ENCODE measurements at places on chromosomes 4 and X.

DNA sequence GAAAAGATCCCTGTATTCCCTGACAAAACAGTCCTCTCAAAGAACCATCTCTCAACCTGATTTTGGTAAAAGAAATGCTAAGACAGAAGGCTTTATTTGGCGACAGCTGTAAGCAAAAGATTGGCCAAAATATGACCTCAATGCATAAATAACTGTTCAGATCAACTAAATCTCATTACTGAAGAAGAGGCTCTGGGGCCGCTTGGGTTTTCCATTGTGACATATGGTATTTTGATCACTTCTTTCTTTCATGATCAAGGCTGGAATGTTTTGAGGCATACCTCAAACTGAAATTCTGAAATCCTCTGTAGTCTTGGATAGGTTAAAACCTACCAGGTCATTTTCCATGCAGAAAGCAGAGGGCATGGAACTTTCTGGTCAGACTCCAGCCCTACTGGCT, 106.3 kb downstream of the C4orf51 start:
- no peak for DNase-seq

- no peak for DNase-seq
Observed at GRCh38 chr4:47071901-47072341, 40.6 kb downstream of the GABRB1 start.

GRCh38 chr4:11429699-11430045, 978 bp upstream of the HS3ST1 start:
- DNase-seq: no peak

GRCh38 chr4:85696661-85697060, 221.7 kb downstream of the ARHGAP24 start:
- DNase-seq: no peak

DNA sequence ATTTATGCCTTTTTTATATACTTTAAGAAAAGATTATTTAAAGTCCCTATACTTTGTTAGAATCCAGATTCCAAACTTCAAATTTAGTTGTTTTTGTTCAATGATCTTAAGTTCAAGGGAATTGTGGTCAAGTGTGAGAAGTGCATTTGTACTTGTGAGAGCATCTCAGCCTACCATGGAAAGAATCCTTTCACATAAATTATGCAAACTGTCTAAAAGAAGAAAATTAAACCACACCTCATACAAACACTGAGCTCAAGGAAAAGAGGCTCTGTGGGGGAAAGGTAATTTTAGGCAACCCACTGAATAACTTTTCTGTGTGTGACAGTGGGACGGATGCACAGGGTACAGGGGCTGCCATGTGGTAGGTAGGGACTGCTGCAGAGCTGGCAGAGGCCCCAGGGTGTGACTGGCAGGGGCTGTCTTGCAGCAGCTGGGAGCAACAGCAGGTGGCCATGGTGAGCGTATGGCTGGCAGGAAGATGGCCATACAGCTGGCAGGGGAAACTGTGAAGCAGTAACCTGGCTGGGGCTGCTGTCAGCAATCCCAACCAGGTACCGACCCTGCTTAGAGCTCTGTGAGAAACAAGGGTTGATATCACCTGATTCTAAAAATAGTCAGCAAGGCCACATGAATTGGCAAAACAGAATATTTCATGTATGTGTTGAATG, 130.6 kb downstream of the UGT8 start:
- DNase-seq: no peak

DNA sequence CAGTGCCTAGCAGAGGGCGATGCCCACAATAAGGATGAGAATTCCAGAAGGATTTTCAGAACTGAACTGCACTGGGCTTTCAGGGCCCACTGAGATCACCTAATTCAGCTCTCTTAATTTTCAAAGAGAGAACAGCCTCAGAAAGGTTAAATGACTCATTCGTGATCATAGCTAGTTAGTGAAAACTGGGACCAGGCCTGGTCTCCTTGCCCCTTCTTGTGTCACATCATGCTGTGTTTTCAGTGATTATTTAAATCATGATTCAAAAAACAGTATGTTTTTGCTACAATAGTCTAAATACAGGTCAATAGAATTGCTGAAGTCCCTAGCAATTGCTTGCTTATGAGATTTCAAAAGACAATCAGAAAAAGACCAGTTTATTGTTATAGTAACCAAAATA, 136.4 kb upstream of the PLAC1 start:
- no peak for DNase-seq

DNA sequence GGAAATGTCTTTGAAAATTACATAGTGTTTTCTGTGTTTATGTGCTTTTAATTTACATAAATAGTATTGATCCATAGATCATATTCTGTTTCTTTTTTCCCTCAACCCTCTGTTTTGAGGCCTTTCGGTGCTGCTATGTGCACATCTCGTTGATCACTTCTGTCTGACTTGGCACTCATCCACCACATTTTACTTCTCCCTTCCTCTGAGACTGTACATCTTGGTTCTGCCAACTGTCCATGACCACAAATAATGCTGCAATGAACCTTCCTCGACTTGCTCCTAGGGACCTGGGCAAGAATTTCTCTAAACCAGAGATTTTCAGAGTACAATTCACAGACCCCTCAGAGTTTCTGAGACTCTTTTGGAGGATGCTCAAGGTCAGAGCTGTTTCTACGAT, 74.4 kb downstream of the RTL5 start:
- no peak for DNase-seq

DNA sequence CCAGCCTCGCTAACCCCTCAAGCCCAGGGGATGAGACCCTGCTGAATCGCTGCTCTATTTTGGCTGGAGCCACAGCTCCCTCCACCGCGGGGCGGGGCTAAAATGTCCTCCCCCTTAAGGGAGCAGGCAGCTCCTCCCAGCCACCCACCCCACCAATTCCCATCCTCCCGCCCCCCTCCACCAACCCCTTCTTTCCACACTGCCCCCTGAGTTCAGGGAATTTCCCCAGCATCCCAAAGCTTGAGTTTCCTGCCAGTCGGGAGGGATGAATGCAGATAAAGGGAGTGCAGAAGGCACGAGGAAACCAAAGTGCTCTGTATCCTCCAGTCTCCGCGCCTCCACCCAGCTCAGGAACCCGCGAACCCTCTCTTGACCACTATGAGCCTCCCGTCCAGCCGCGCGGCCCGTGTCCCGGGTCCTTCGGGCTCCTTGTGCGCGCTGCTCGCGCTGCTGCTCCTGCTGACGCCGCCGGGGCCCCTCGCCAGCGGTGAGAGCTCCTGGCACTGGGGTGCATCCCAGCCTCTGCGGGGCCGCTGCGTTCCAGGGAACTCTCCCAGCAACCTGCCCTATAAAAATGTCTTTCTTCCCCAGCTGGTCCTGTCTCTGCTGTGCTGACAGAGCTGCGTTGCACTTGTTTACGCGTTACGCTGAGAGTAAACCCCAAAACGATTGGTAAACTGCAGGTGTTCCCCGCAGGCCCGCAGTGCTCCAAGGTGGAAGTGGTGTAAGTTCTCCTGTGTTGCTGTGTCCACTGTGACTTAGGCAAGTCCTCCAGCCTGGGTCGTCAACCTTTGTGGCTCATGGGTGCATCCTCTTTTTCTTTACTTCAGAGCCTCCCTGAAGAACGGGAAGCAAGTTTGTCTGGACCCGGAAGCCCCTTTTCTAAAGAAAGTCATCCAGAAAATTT, at the start of gene CXCL6:
Gene CXCL6 (plus strand): TSS at position 306 of the 907 bp plus-strand sequence. CDS start 73 bp downstream, at position 379.
- no peak for DNase-seq

GRCh38 chr4:135411251-135411650, 1209.7 kb upstream of the PABPC4L start:
- DNase-seq: no peak

DNA sequence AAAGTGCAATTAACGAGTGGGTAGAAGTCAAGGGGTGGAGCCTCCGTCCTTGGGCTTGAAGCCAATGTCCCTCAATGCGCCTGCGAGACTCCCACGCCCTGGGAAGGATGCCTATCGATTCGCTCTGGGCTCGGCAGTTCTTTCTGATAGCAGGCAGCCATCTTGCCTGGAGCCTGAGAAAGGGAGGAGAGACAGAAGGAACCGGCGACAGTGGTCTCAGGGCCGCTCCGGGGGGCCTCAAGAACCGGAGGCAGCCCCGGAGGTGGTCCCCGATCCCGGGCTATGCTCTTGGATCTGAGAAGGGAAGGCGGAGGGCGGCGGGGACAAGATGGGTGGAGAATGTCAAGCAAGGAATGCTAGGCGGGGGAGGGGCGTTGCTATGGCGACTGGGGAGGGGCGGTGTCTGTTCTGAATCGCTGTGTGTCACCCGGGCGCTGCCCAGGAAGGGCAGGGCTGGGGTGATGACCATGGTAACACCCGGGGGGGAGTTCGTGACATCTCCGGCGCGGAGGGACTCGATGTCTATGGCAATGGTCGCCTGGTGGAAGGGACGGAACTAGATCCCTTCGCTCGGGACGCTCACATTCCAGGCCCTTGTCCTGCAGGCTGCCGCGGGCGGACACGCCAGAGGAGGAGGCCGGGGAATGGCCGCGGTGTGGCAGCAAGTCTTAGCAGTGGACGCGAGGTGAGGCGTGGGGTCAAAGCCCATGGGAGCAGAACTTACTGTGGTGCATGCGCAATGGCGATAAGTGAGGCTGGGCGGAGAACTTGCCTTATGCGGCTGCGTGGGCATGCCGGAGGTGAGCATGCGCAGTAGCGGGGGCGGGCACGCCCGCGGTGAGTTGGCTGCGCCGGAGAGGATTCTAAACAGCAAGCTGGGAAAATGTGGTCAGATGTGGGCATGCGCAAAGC, at the start of gene WDR13:
Gene WDR13 (plus strand): TSS at position 140 of the 912 bp plus-strand sequence. CDS start 505 bp downstream, at position 645.
- DNase-seq: peak; percentile 71

- DNase-seq: no peak
Observed at GRCh38 chr4:85779165-85779564, 304.2 kb downstream of the ARHGAP24 start.

- no peak for DNase-seq
Observed at GRCh38 chrX:20061855-20062254, 54.9 kb downstream of the MAP7D2 start.

DNA sequence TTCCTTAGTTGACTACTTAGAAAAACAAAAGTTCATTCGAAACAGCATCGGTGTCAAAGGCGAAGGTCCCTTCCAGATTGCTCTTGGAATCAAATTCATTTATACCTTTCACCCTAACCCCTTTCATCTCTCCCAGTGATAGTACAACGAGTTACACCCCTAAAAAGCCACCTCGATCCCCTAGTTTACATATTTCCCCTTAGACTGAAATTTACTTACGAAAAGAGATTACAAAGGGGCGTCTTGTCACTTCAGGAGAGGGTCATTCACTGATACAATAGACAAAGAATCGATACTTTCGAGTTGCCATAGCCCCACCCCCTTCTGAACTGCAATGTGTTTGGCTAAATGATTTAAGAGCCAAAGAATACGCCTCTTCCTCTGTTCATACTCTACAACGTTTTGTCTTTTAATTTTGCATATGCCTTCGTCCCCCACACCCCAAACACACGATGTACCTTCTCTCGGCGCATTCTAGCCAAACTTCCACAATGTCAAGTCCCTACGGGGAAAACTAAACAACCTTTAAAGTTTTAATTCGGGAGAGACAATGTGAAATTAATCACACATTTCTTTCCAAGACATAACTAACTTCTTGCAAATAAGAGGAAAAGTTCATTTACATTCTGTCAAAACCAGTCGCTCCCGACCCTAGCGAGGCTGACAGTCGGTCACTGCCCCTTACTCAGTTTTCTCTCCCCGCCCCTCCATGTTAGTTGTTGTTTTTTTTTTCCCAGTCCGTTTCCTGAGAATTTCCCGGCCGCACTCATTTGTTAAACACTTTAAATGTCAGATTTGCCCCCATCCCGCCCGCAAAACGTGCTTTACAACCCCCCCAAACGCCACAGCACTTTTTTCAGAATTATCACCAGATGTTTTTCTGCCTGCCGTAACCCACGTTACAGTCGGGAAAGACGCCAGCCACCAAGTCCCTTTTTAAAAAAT, 88.6 kb downstream of the HPRT1 start:
- no peak for DNase-seq

DNA sequence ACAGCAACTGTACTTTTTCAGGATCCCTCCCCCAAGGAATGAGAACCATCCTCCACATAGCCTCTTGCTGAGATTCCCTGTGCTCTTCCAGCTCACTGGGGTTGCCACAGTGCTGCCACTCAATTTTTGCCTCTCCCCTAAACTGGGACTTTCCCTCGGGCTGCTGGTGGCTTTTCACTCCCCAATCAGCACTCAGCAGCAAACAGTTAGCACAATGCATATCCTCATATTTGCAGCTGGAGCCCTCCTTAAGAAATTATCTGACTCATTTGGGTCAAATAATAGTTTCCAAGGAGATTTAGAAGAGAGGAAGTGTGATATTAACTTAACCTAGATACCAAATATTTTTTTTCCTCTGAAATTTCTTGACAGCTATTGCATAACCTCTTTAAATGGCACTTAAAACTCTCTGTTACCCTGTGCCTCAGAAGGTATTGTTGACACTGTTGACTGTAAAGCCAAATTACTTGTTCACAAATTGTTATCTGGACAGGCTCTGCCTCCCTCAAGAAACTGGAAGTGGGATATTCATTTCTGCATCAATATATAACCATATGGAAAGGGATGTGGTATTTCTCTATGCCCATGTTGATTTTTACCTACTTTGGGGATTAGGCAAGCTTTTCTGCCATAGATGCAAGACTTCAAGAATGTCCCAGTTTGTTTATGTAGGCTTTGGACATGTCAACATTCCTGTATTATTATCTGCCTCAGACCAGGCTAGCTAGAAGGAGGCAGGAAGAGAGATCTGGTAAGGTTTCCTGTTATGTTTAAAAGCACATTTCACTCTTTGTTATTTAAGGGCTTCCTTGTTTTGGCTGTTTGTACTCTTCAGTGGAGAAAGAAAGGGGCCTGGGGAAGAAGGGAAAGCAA, 58.0 kb downstream of the SEPTIN11 start:
- no peak for DNase-seq

- no peak for DNase-seq
Observed at GRCh38 chrX:106692425-106693065, 34.0 kb upstream of the RNF128 start.

GRCh38 chr4:142316025-142316424, 530.1 kb downstream of the INPP4B start:
- DNase-seq: no peak

- DNase-seq: no peak
Observed at GRCh38 chrX:19100586-19100985, 21.7 kb downstream of the ADGRG2 start.

DNA sequence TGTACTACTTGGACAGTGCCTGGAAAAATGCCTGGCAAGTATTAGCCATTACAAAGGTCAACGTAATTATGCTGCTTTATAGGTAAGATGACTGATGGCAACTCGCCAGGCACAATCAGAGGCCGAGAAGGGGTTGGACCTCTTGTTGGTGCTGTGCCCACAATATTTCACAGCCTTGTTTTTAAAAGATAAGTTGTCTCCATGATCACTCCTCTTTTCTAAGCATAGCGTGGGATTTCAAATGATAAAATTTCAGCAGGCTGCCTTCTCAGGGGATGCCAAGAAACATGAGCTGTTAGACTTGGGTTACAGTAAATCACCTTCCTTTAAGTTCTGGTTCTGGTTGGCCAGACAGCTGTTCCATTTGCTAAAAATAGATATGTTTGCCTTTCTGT, 26.9 kb downstream of the HOPX start:
- DNase-seq: no peak

DNA sequence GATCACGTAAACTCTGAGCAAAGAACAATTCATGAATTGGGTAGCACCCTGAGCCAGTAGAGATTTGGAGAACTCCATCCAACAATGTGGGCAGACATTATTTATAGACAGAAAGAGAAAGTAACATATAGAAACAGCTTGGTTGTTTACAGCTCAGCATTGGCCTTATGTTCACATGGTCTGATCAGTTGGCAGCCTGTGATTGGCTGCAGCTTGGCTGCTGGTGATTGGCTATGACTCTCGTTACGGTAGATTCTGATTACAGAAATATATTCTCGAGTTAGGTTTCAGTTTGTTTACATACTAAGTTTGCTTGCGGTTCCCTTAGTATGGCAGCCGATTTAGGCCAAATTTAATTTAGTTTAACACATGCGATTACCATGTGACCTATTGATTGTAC, 663.4 kb downstream of the RAPGEF2 start:
- no peak for DNase-seq

Measured in GM18507 (cell line).